ENCODE measurements at places on chromosomes 1 and 21. TPM values are rescaled to one million over a fixed set of nuclear protein-coding genes. Genes with fewer than 3 reads are reported as not detected.

The MPZL1 gene
- total RNA-seq = 157 TPM

The F3 gene
- total RNA-seq = 2.6 TPM

The AURKAIP1 gene
- total RNA-seq = 128 TPM

DNA sequence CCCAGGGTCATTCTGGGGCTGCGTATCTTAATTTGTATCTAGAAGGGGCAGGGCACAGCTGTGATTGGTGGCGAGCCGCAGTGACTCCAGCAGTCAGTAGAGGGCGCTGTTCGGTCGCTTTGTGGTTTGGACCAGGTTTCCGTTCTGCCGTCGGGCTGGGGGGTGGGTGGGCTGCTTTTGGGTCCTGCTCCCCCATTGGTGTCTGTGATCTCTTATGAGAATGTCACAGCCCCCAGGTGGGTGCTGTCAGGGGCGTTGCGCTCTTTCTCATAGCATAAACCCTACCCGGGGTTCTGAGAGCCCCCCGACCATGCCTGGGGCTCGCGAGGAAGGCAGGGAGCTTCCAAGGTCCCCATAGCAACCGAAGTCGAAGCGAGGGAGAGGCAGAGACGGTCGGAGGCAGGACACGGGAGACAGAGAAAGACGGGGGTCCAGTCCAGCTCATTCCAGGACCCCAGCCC lies 5.4 kb downstream of the TFF3 start:
- ATAC-seq = peak; percentile 54

- ATAC-seq = no peak
Observed at GRCh38 chr1:177001556-177001955, 163.0 kb downstream of the ASTN1 start.

GRCh38 chr1:96416111-96416595 lies 305.4 kb upstream of the PTBP2 start:
- ATAC-seq = peak; percentile 49
